ENCODE measurements at places on chromosomes 5 and 9. TPM values are rescaled to one million over a fixed set of nuclear protein-coding genes. Genes with fewer than 3 reads are reported as not detected.

- DNase-seq, result no peak
Observed at GRCh38 chr5:53053364-53053763, 56.2 kb downstream of the MOCS2 start.

- DNase-seq, result no peak
Observed at GRCh38 chr5:67353500-67354450, 157.2 kb upstream of the CD180 start.

GRCh38 chr5:73116506-73116905, 3.9 kb upstream of the TMEM171 start:
- no peak for DNase-seq

- DNase-seq, result no peak
Observed at GRCh38 chr5:1499851-1500250, 23.9 kb downstream of the LPCAT1 start.

DNA sequence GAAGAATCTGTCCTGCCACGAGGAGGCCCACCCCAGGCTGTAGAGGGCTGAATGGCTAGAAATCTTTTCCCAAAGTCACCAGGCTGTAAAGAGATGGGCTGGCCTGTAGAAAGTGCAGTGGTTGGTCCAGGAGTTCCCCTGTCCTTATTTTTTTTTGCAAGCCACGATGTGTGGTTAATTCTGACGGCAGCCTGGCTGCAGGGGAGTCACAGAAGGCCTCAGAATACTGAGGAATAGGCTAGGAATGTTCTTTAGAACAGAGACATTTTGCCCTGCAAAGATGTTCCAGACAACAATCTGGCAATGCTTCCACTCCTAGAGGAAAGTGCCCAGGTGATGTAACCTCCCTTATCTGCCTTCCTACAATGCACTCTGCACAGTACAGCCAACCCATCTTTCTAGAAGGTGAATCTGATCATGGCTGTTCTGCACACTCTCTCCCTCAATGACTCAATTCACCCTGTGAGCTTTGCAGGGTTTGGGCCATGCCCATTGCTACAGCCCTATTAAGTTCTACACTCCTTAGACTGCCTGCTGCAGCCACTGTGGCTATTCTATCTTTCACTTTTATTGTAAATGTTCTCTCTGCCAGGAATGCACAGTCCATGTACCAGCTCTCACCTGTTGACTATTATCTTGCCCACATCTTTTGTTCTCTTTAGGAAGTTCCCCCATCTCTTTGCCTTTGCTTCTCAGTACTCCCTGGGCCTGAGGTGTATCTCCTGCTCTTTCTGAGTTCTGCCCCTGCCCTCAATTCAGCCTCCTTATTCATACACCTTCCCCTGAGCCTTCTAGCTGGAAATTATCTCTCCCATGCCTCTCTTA, 377.8 kb upstream of the CLINT1 start:
- no peak for DNase-seq

- DNase-seq, result no peak
Observed at GRCh38 chr9:111572950-111573604, 26.4 kb downstream of the PTGR1 start.

Gene OLFML2A
- total RNA-seq, result 0.90 TPM

Gene OBP2B
- not detected for total RNA-seq

Measured in SK-MEL-5 (cell line).